ENCODE measurements at places on chromosomes 4 and X.

DNA sequence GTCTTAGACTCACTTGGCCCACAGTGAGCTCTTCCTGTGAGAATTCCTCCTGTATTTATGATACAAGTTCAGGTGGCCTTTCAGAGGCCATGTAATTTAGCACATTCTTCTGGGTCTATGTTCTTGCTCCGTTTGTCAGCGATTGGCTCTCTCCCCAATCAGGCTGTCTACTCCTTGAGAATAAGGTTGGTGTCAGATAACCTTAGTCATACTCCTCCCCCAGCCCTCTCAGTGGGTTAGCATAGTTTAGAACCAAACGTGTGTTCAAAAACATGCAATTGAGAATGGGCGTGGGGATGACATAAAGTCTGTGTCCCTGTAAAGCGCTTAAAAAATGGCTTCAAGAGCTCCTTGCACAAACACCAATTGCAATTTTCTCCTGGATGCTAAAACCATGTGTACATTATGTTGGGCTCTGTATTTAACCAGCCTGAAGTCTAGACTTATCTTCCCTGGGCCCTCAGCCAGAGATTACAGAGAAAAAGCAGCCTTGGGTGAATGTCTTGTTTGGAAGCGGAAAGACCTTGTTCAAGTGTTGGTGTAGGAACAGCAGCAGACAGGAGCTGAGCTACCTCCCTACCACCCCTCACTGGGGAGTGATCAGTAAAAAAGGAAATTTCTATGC is 9.9 kb upstream of the CT47C1 start:
- no peak for DNase-seq

- DNase-seq, result no peak
These were observed 8.4 kb upstream of the HAUS7 start for GRCh38 chrX:153478746-153479145.

- DNase-seq, result no peak
These were observed 28.4 kb downstream of the APBB2 start for GRCh38 chr4:41185614-41186592.

GRCh38 chr4:29375716-29376115 is 1344.5 kb upstream of the PCDH7 start:
- DNase-seq, result no peak

GRCh38 chr4:78926826-78927225 is 12.4 kb downstream of the PAQR3 start:
- DNase-seq, result no peak

GRCh38 chr4:57410331-57411052 is 300.3 kb upstream of the IGFBP7 start:
- no peak for DNase-seq

DNA sequence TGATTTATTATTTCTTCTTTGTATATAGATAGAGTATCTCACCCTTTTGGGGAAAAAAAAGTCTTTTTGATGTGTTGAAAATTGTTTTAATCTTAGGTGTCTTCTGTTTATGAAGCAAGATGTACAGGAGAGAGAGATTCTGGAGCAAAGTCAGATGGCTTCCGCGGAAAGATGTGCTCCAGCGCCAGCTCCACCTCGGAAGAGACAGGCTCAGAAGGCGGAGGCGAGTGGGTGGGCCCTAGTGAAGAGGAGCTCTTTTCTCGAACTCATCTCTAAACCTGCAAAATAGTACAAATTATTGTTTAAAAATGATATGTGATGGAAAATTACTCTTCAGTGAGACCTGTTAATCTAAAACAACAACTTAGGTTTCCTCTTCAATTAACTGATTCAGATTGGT is 28.9 kb upstream of the TBC1D14 start:
- no peak for DNase-seq

- DNase-seq, result peak; percentile 14
These were observed 20.5 kb downstream of the SLC25A5 start for GRCh38 chrX:119488749-119489148.

DNA sequence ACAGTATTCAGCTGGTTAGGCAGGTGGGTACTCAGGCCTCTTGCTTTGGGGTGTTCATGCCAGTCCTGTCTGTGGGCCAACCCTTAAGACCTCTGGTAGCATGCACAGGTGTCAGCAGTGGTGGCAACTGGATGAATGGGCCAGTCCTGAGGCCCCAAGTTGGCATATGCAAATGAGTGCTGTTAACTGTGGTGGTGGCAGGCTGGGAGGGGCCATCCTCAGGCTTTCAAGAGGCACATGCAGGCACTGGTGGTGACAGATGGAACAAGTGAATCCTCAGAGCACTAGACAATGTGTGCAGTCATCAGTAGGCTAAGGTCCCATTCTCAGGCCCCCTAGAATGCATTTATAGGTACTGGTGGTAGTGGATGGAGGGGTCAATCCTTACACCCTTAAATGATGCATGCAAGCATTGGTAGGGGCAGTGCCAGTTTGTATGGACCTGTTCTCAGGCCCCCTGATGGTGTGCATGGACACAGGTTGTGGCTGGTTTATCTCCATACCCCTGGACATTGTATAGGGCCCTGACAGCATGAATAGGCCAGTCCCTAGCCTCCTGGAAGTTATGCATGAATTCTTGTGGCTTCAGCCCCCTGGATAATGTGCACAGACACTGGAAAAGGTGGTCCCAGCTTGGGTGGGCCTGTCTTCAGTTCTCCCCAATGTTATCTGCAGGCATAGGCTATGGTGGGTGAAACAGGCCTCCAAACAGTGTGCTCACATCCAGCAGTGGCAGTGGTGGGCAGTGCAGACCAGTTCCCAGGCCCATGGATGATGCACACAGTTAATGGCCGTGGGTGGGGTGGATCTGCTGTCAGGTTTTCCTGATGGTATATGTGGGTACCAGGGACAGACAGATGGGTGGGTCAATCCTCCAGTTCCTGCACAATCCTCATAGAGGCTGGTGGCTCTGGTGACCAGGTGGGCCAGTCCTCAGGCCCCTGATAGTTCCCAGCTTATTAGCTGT is 24.7 kb downstream of the TECRL start:
- no peak for DNase-seq

DNA sequence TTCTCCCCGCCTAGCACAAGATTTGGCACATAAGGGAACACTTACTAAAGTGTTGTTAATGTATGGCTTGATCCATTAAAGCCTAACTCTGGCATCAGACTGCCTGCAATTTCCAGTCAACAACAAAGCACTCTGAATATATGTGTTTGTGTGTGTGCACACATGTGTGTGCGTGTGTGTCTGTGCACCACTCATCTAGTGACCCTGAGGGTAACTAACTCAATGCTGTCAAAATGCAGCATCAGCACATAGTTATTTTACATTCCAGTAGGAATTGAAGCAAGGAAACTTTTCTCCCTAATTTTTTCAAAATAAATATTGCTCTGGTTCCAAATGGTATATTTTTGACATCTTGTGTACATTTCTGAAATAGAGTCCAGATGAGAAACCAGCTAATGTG is 94.4 kb downstream of the SHROOM4 start:
- no peak for DNase-seq

- no peak for DNase-seq
These were observed 165.4 kb upstream of the WDR1 start for GRCh38 chr4:10281996-10282395.

DNA sequence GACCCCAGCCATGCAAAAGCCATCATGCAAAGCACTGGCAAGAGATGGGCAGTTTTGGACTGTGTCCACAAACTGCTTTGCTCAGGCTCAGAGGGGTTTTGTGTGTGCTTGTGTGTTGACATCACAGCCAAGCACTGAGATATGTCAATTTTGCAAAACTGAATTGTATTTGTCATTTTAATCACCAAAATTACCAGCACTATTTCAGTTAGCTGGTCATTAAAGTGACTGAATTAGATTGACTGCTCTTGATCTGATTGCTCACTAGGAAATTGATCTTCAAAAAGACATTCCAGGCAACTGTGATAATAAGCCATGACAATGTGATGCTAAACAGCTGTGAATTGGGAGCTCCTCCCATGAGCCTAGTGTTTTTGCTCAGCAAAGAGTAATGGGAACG is 337.3 kb upstream of the GNPDA2 start:
- DNase-seq, result no peak

GRCh38 chr4:94240384-94240783 is 32.7 kb downstream of the SMARCAD1 start:
- no peak for DNase-seq

- DNase-seq, result no peak
These were observed 58.2 kb upstream of the DUSP21 start for GRCh38 chrX:44785652-44786051.

GRCh38 chrX:151977009-151977408 is 2.5 kb upstream of the GABRE start:
- no peak for DNase-seq

DNA sequence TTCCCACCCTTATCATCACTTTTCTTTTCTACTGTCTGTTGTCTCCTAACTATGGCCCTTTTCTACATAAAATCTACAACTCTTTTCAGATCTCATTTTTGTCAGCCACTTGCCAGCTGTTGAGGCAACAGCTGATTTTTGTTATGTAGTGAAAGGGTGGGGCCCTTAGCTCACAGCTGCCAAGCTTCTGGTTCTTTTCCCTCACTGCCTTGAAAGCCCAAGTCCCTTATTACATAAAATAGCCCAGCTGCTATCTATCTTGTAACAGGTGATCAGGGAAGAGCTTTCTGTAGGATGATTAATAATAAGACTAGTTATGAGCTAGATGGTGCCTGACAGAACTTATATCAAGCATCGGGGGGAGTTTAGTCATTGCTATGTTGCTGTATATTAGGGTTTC is 45.9 kb downstream of the ADGRL3 start:
- no peak for DNase-seq
